Kidney tubule cell (primary cell): ENCODE measurements at places on chromosomes 13 and 19.

GRCh38 chr13:107043021-107043956 lies 475.4 kb upstream of the ARGLU1 start:
- peak; percentile 78 for DNase-seq

- no peak for DNase-seq
These were observed 14.0 kb upstream of the MYADM start for GRCh38 chr19:53853707-53854106.

DNA sequence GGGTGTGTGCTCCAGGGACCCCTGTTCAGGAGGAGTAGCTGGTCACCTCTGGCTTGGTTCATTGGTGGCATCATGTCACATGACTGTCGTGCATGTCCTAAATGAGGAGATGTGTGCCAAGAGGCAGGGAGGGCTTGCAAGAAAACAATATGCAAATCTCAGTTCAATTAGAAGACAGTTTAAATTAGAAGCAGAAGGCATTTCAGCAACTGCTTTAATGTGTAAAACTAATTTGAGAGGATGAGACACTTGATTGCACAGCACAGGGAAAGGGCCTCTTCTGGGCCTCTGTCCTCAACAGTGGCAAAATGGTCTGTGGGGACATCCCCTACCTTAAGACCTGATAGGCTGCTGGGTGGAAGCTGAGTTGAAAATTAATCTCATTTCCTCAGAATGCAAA lies 54.6 kb downstream of the SPATA13 start:
- DNase-seq, result no peak

DNA sequence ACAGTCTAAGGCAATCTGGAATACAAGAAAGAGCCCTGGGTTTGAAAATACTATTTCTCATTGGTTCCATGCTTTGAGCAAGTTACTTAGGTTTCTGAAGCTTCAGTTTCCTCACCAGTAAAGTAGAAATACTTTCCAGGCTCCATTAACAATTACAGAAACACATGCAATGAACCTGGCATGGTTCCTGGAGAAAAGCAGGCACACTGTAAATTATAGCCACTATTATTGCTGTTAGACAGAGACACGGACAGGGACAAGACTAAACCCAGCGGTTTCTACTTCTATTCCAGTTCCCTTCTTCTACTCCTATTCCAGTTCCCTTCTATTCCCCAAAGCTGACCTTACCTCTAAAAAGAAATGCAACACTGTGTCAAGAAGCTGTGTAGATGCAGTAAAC lies 41.2 kb downstream of the MIPEP start:
- no peak for DNase-seq
